ENCODE measurements at places on chromosomes 16 and 17.

DNA sequence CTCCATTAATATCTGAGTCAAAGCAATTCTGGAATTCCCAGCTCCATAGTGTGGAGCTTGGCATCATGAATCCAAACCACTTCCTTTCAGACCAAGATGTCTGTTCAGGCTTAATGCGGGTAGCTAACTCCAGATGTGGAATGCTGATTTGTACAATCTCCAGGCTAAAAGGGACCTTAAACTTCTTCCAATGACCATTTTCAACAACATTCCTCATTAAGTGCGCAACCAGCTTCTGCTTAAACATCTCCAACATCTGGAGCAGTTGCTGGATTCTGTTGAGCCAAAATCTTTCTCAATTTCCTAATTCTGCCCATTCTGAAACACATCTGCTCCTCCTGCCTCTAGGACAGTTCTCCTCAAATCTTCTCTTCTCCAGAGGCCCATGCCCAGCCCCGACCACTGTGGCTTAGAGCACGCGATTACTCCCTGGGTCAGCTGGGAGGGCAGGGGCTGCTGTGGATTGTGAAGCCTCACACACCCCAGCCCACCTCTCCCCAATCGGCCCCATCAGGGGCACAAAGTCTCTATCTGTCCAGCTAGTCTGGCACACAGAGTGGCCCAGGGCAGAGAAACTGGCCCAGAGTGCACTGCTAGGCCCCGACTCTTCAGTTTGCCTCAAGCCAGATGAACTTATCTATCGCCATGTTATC is 36.2 kb downstream of the ASPA start:
- DNase-seq, result no peak

GRCh38 chr16:14378689-14379467 is 251.2 kb downstream of the PARN start:
- no peak for DNase-seq

GRCh38 chr16:84851192-84852127 is 31.7 kb downstream of the CRISPLD2 start:
- DNase-seq, result no peak

DNA sequence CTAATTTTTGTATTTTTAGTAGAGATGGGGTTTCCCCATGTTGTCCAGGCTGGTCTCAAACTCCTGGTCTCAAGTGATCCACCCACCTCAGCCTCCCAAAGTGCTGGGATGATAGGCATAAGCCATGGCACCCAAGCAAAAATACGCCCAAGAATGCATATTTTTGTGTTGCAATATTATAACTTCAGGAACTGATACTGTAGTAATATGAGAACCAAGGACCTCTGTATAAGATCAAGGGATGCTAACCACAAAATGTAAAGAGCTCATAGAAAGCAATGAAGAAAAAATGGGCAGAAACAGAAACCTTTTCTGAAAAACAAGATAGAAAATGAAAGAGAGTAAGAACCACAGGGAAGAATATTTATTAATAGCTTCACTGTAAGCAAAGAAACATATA is 183.6 kb upstream of the RPL38 start:
- no peak for DNase-seq

GRCh38 chr16:55030944-55031343 is 100.3 kb downstream of the IRX5 start:
- no peak for DNase-seq

DNA sequence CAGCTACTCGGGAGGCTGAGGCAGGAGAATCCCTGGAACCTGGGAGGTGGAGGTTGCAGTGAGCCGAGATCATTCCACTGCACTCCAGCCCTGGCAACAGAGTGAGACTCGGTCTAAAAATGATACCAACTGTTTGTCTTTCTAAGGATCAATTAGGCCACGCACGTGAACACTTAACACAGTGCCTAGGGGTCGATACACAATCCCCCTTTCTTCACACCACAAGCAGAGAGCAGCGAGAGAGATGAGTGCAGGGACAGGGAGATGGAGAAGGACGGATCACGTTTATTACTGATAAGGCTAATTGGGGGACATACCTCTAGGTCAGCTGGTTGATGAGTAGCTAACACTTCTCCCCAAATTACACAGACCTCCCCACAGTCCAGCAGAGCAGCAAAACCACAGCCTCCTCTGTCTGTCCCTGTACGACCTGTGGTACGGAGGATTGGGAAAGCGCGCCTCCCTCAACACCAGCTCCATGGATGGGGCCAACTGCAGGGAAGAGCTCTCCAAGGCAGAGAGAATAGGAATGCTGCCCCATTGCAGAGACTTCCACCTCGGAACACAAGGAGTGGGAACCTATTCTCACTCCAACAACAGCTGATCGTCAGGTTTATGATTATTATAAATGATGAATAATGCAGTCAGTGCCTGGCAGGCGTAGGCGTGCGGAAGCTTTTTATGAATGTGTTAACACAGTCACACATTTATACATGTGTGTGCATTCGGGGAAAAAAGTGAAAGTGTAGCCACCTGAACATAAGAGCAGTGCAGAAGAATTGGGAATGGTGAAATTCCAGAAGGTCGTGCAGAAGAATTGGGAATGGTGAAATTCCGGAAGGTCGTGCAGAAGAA is 155.1 kb downstream of the C16orf95 start:
- DNase-seq, result peak; percentile 29

DNA sequence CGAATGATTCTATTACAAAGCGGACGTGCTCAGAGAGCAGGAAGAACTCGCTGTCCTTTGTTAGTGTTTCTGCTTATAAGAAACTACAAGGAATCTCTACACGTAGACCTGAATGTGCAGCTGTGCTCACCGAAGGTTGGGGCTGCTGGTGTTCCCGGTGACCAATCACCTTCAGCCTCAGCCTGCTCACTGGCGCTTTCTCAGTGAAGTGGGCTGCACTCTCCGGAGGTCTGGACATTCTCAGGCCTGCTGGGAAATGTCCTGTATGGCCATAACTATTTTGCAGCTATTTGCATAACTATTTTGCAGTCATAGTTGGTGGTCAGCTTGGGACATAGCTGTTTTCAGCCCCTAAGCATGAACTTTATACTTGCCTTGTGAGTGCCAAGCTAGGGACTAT is 9.7 kb upstream of the CIAO3 start:
- DNase-seq, result no peak

- DNase-seq, result no peak
These were observed 99.0 kb downstream of the BMERB1 start for GRCh38 chr16:15533386-15533785.

GRCh38 chr16:15616475-15617165 is 26.3 kb downstream of the MARF1 start:
- no peak for DNase-seq

- DNase-seq, result no peak
These were observed 16.8 kb downstream of the IL4R start for GRCh38 chr16:27330542-27330941.

DNA sequence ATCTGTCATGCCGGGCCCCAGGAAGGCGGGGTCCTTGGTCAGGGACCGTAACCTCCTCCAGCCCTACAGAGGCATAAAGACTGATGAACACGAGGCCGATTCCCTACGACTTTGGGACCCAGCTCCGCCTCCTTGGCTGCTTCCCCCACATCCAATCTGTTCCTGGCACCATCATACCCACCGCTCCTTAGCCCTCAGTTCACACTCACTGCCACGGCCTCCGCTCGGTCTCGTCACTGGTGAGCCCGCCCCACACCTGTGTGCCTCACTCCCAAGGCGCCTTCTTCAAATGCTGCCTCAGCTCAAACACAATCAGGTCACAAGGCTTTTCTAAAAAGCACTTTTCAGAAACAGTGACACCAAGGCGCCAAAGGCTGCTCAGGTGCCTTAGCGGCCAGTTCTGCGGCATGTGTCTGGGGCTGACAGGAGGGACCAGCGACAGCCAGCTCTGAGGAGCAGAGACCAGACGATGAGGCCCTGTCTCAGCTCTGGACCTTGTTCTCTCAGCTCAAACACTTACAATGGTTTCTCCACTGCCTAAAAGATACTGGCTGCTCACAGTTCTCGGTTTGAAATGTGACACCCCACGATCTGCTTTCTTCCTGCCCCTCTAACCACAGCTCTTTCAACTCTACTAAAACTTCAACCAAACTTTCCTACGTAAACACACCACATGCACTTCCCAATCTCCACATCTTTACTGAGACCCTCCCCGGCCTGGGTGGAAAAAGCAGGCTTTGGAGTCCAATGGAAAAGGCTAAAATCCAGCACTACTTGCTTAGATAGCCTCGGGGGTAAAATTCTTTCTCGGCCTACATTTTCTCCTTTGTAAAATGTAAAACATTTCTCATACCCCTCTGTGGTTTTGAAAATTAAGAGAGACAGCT is 33.2 kb downstream of the CYB5D2 start:
- no peak for DNase-seq

DNA sequence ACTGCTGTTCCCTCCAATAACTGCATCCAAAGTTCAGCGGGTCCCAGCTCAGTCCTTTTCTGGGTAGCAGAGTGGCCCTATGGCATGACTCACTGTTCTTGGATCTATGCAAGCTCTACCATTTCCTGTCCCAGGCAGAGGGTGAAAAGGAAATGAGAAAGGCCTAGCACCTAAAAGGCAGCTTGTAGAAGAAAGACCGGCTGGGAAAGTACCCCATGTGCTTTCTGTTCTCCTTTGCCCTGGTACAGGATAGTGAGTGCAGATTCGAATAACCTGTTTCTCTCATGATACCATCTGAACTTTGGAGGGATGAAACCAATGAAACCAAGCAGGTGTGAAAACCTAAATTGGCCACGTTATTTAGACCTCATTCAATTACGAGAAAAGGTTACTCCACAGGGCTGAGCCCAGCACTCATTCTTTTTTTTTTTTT is 12.7 kb upstream of the HASPIN start:
- peak; percentile 84 for DNase-seq

DNA sequence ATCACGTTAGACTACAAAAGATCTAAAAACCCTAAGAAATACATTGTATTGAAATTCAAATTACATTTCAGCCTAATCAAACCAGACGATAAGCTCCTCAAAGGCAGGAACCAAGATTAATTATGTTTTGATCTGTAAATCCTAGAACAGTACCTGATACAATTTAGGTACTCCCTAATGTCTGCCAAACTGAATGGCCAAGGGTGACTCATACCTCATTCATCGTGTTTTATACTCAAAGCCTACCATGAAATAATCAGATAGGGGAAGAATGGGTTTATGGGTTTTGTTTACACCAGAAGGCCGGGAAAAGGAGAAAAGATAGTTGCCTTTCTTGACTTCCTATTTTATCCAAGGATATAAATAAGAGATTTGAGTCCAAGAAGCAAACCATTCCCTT is 19.3 kb downstream of the MMD start:
- DNase-seq, result no peak

DNA sequence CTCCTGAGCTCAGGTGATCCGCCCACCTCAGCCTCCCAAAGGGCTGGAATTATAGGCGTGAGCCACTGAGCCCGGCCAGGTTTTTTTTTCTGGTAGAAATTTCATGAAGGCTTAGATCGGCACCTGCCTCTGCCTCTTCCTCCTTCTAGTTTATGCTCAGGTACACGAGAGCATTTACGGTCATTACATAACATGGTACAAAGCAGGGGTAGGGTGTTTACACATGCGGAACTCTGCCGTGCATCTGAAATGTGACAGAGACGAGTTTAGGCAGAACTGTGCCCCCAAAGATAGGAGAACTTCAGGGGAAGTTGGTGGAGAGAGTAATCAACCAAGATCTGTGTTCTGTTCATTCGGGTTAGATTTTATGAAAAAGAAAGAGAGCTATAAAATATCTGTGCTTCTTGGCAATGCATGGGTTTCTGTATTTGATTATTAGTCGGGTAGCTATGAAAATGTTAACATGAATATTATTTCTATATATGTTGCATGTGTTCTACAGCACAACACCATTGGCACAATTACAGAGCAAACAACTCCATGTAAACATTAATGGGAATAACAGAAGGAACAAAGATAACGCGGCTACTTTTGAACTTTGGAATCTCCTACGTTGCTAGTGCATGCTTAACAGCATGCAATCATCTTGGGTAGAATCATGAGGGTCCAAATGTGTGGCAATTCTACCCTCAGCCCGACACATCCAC is 23.5 kb upstream of the MAP2K6 start:
- DNase-seq, result no peak

Data from hematopoietic multipotent progenitor cell (in vitro differentiated cells).